ENCODE measurements at places on chromosomes 7 and 10.

DNA sequence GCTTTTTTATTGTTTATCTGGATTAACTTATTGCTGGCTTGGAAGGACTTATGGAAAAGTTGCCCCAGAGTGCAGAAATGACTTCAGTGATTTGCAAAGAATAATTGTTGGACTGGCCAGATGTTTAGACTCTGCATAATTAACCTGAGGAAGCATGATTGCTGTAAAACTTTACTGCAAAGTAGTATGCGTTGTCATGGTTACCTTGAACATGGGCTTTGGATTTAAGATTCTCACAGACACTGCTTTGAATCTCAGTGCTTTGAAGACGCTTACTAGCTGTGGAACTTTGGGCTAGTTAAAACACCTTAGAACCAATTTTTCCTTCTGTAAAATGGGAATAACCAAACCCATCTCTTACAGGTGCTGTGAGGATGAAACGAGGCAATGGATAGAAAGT is 425.2 kb upstream of the GALNT17 start:
- H3K27me3 ChIP-seq, result no peaks in the 10 kb centered on the region
- DNase-seq, result no peak
- H3K4me3 ChIP-seq, result no peak overlapping the region
- no peak overlapping the region for H3K27ac ChIP-seq
- no peaks in the 10 kb centered on the region for H3K36me3 ChIP-seq

GRCh38 chr7:126690848-126691751 is 561.6 kb downstream of the GRM8 start:
- DNase-seq, result no peak
- H3K4me3 ChIP-seq, result no peak overlapping the region
- no peaks in the 10 kb centered on the region for H3K36me3 ChIP-seq
- H3K4me1 ChIP-seq, result no peaks in the 10 kb centered on the region
- H3K27ac ChIP-seq, result no peak overlapping the region

DNA sequence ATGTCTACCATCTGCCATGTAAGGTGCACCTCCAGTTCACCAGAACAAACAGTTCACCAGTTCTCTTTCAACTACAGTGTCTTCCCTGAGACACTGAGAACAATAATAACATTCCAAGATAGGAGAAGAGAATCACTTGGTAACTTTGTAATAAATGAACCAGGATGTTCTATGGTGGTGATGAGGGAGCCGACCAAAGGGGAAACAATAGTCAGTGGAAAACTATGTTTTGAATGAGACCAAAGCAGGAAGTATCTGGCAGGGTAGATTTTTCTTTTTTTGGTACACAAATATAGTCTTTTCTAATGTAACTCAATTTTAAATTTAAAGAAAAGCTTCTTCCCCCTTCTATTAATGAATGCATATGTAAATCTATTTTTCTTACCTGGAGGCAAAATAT is 20.0 kb downstream of the HYAL4 start:
- H3K27me3 ChIP-seq, result peaks cover 3% of the 10 kb centered on the region
- no peak for DNase-seq
- no peak overlapping the region for H3K4me3 ChIP-seq

GRCh38 chr7:70620333-70621055 is 511.4 kb upstream of the GALNT17 start:
- H3K27ac ChIP-seq, result no peak overlapping the region
- no peak for DNase-seq
- H3K4me1 ChIP-seq, result no peaks in the 10 kb centered on the region
- H3K4me3 ChIP-seq, result no peak overlapping the region
- peaks cover 15% of the 10 kb centered on the region for H3K36me3 ChIP-seq
- H3K27me3 ChIP-seq, result no peaks in the 10 kb centered on the region

DNA sequence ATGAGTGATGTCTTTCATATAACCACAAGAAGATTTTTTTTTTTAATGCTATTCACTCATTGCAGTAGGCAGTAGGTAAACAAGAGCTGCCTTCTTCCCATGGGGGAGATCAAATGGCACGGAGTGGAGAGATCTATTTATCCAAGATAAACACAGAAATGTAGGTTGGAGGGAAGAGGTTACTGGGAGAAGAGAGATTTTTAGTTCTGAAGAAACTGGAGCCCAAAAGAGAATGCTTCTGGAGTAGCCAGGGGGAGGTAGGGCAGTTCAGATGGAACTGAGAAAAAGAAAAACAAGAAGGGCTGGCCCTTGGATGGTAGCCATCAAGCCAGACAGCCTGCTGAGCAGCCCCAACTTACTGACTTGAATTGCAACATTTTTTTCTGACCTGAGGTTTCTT is 270.1 kb upstream of the TPK1 start:
- no peaks in the 10 kb centered on the region for H3K36me3 ChIP-seq
- H3K27me3 ChIP-seq, result no peaks in the 10 kb centered on the region
- no peaks in the 10 kb centered on the region for H3K4me1 ChIP-seq
- H3K4me3 ChIP-seq, result no peak overlapping the region

DNA sequence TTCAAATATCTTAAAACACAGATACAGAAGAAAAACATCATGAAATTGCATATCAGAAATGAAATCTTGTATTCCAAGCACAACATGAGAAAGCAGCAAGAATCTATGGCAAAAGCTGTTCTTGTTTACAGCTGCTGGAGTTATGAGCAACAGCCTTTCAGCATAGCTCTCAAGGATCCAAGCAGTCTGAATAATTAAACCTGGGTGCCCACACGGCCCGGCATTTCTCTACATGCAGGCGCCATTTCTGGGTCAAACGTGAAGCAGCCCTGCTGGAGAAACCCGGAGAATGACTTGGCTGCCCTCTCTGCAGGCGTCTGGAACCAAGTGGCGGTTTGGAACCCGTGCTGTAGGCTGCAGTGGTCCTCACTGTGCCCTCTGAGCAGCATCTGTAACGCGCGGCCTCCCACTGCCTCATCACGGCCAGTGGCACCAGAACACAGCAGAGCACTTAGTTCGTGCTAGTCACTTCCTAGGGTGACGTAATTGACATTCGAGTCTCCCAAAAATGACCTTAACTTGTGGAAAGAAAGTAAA is 213.0 kb downstream of the TCERG1L start:
- DNase-seq, result no peak
- no peaks in the 10 kb centered on the region for H3K4me1 ChIP-seq
- no peak overlapping the region for H3K4me3 ChIP-seq
- no peaks in the 10 kb centered on the region for H3K27me3 ChIP-seq
- no peak overlapping the region for H3K27ac ChIP-seq

- no peaks in the 10 kb centered on the region for H3K27me3 ChIP-seq
- peaks cover 43% of the 10 kb centered on the region for H3K4me1 ChIP-seq
- peak overlapping the region; percentile 77 for H3K27ac ChIP-seq
- H3K36me3 ChIP-seq, result peaks cover 21% of the 10 kb centered on the region
- DNase-seq, result no peak
Observed at GRCh38 chr7:139099172-139099947, 10.2 kb downstream of the ZC3HAV1 start.
